Tibial artery (tissue), 4 donors: ENCODE measurements at places on chromosomes 1 and 21.

- DNase-seq, result no peak
Observed at GRCh38 chr1:88802404-88802803, 89.0 kb downstream of the GTF2B start.

GRCh38 chr21:32467291-32467690 is 54.8 kb downstream of the EVA1C start:
- DNase-seq, result no peak

- no peak for DNase-seq
Observed at GRCh38 chr1:49136738-49137251, 360.1 kb upstream of the BEND5 start.

DNA sequence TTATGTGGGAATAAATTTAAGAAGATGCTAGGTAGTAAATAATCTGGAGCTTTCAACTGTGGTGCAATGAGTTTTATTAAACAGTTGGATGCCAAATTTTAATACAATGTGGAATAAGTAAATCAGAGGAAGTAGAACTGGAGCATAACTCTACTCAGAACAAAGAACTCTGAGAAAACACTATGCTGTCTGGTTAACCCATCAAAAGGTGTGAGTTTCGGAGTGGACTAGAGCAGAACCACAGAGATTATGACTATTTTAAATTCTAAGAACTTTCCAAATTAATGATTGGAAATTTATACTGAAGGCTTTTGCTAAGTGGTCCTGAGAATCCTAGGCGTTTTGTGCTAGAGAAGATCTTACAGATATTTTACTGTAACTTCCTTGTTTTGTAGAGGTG is 132.2 kb downstream of the NTMT2 start:
- DNase-seq, result no peak

DNA sequence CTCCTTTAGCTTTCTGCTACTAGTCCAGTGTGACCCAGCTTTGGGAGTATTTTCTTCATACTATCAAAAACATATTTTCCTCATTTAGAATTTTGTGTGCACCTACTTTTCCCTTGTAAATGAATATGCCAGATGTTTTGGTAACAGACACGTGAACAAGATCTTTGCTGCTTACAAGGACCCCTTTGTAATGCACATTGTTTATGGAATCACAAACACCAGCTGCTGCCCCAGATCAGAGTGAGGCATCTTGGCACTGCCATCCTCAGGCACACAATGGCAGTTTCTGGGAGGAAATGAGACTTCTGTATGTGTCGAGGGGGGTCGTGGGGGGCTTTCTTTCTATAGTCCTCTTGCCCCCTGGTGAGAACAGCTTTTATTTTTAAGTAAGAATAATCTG is 115.7 kb downstream of the RGL1 start:
- DNase-seq, result no peak

DNA sequence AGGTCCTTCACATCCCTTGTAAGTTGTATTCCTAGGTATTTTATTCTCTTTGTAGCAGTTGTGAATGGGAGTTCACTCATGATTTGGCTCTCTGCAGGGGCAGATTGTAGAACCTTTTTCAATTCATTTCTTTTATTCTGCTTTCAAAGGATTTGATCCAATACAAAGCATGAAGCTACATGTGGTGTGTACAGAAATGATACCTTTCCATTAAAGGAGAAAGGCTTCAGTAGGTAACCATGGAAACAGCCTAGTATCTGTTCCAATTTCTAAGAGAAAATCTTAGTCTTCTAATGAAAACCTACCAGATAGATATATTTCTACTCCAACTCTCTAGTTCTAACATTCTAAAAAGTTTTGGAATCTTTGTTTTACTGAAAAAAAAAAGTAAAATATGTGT is 105.0 kb downstream of the SYT14 start:
- DNase-seq, result no peak

DNA sequence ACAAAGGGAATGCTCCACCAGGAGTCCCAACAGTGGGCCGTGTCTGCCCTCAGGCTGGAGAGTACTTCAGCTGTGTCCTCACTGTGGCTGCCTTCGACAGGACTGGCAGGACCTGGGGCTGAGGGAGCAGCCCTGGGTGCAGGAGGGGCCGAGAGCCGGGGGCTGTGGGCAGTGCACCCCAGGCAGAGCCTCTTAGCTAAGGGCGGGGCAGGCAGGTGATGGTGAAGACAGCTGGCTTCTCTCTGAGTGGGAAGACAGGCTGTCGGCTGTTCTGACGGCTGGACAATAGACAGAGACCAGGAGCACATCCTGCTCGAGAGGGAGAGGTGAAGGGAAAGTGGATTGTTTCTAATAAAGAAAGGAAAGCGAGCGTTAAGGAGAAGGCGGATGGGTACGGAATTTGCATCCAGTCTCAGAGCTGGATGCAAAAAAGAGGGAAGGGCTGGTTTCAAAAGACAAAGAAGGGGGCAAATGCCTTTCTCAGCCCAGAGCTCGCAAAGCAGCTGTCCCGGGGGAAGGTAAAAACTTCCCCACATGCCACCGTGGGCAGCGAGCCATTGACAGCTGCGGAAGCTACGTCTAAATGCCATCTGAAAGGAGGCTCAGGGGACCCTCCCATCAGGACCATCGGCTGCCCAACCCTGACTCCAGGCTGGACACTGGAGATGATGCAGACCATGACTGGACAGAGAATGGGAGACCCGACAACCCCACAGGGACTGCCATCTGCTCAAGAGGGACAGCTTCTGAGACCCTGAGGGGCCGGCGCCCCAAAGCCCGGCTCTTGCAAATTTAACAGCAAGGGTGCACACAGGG is 92.0 kb downstream of the STUM start:
- DNase-seq, result no peak

DNA sequence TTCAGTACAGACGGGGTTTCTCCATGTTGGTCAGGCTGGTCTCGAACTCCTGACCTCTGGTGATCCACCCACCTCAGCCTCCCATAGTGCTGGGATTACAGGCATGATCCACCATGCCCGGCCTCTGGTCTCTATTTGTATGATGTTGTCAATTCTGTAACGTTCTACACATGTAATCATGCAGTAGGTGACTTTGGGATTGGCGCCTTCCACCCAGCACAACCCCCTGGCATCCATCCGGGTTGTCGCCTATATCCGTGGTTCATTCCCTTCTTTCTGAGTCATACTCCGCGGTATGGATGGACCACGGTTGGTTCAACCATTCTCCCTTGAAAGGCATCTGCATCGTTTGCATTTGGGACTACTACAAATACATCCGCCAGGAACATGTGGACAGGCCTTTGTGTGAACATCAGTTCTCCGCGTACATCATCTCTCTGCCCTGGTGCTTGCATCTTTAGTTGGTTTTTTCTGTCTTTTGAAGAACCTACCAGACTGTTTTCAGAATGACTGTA is 72.1 kb downstream of the PDE9A start:
- DNase-seq, result no peak
